Colonic mucosa (tissue), 4 donors: ENCODE measurements at places on chromosomes 16 and 17. TPM values are rescaled to one million over a fixed set of nuclear protein-coding genes. Genes with fewer than 3 reads are reported as not detected.

CBX8 gene
- 5.0 TPM for total RNA-seq

GRCh38 chr16:14097182-14097959 lies 26.3 kb downstream of the MRTFB start:
- peaks cover 4% of the 10 kb centered on the region for H3K4me1 ChIP-seq
- H3K4me3 ChIP-seq: no peak overlapping the region
- no peaks in the 10 kb centered on the region for H3K36me3 ChIP-seq
- no peaks in the 10 kb centered on the region for H3K27me3 ChIP-seq
- H3K27ac ChIP-seq: peak overlapping the region; percentile 66
- peak; percentile 70 for DNase-seq

DNA sequence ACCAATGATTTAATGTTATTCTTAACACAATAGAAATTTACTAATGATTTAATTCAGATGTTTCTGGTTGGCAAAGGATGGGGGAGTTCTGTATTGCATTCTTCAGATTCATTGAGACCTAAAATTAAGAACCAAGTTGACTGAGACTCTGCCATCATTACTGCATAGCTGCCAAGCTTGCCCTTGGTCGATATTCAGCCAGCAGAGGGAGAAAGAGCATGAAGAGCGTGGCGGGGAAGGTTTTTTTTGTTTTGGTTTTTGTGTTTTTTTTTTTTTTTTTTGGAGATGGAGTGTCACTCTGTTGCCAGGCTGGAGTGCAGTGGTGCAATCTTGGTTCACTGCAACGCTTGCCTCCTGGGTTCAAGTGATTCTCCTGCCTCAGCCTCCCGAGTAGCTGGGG lies 659.4 kb upstream of the EEF2KMT start:
- no peaks in the 10 kb centered on the region for H3K27me3 ChIP-seq
- no peaks in the 10 kb centered on the region for H3K36me3 ChIP-seq
- H3K27ac ChIP-seq: no peak overlapping the region
- H3K4me3 ChIP-seq: no peak overlapping the region
- DNase-seq: no peak

CRHR1 gene
- not detected for total RNA-seq

DNA sequence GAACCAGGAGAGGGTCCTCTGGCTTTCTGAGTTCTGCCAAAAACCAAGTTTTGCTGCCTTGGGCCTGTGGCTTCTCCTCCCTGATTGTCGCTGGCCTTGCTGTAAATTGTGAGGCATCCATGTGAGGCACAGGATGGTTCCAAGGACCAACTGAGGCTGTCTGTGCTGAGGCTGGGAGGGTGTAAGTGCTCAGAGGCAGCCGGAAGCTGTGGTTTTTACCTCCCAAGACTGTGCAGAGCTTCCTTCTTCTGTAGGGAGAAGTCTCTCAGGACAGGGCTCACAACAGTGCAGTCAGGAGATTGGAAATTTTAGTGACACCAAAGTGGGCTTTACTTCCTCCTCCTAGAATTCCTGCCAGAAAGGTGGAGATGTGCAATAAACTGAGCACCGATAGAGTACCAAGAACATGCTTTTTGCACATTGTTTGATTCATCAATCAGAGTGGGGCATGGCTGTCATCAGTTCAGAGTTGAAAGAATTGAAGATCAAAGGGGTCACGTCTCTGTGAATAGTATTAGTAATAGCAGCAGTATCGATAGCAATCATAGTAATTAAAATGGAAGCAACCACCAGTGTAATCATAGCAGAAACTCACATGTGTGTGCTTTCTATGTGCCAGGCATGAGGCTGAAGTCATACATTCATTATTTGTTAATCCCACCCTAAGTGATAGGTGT lies 467.1 kb downstream of the WWOX start:
- H3K4me1 ChIP-seq: no peaks in the 10 kb centered on the region
- no peak overlapping the region for H3K4me3 ChIP-seq
- no peak for DNase-seq
- no peaks in the 10 kb centered on the region for H3K27me3 ChIP-seq
- H3K27ac ChIP-seq: no peak overlapping the region

DNA sequence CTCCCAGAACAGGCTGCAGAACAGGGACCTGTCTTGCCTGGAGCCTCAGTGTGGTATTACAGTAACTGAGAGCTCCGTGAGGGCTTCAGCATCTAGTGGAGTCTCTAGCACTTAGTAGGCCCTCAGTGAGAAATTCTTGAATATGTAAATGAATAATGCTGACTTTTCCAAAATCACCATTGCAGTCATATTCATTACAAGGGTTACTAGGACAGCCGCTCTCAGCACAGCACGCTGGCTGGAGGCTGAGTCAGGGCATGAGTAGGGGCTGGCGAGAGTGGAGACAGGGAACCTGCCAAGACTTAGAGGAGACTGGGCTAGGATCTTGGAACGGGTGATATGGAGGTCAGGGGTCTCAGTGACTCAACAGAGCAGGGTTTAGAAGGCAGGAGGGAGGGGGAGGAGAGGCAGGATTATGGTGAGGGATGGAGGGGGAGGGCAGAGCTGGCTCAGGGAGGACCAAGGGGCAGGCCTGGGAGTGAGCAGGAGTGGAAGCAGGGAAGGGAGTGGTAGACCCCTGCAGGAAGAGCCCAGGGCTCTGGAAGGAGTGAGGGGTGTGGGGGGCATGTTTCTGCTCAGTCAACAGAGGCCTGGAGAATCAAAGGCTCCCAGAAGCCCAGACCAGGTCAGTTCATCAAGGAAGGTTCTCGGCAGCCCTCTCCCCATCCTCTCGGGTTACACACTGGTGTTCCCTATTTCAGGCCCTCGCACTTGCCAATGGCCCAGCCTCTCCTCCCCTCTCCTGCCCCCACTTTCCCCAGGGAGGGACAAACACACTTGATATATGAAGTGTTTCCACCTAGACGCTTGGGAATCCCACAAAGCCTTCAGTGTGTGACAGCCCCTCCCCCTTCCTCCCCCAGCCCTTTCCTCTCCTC lies 42.3 kb downstream of the FZD2 start:
- no peak overlapping the region for H3K27ac ChIP-seq
- peak; percentile 55 for DNase-seq
- no peaks in the 10 kb centered on the region for H3K27me3 ChIP-seq
- H3K4me1 ChIP-seq: no peaks in the 10 kb centered on the region
- H3K36me3 ChIP-seq: no peaks in the 10 kb centered on the region
- no peak overlapping the region for H3K4me3 ChIP-seq

GAS7 gene
- total RNA-seq: 4.7 TPM

DNA sequence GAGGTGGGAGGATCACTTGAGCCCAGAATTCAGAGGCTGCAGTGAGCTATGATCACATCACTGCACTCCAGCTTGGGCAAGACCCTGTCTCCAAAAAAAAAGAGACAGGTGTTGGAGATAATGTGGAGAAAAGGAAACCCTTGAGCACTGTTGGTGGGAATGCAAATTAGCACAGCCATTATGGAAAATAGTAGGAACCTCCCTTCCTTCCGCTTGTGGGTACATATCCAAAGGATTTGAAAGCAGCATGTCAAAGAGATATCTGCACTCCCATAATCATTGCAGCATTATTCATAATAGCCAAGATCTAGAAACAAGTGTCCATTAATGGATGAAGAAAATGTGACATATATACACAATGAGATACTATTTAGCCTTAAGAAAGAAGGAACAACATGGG lies 9.7 kb upstream of the ADCY7 start:
- no peak for DNase-seq
- peaks cover 19% of the 10 kb centered on the region for H3K4me1 ChIP-seq
- no peak overlapping the region for H3K4me3 ChIP-seq
- no peak overlapping the region for H3K27ac ChIP-seq

DNA sequence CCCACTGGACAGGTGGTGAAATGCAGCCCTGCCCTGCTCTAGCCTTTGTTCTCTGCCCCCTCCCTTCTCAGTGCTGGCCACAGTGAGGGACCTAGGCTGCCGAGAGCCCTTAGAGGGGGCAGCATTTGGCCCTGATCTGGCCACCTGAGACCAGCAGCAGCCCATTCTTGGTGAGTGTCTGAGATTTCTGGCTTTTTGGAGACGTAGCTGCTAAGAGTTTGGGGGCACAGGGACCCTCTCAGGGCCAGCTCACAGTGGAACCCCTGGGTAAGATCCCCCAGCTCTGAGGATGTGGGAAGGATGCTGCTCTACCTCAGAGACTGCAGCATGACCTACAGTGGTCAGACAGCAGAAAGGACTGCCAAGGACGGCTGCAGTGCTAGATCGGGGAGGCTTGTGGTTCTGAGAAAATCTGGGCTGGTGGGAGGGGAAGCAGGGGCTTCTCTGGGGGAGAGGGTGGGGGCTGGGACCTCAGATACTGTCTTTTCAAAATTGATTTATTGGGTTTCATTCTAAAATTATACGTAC lies 13.3 kb downstream of the GRB7 start:
- no peaks in the 10 kb centered on the region for H3K27me3 ChIP-seq
- no peak for DNase-seq
- H3K36me3 ChIP-seq: peaks cover 1% of the 10 kb centered on the region
- H3K27ac ChIP-seq: no peak overlapping the region

GRCh38 chr16:29678691-29679267 lies at the start of gene QPRT:
TSS of gene QPRT (plus strand) at chr16:29679180. CDS start at chr16:29679198, 18 bp downstream.
- no peaks in the 10 kb centered on the region for H3K36me3 ChIP-seq
- peak within 1 kb of the TSS; percentile 80 for H3K27ac ChIP-seq
- no peaks in the 10 kb centered on the region for H3K4me1 ChIP-seq

DNA sequence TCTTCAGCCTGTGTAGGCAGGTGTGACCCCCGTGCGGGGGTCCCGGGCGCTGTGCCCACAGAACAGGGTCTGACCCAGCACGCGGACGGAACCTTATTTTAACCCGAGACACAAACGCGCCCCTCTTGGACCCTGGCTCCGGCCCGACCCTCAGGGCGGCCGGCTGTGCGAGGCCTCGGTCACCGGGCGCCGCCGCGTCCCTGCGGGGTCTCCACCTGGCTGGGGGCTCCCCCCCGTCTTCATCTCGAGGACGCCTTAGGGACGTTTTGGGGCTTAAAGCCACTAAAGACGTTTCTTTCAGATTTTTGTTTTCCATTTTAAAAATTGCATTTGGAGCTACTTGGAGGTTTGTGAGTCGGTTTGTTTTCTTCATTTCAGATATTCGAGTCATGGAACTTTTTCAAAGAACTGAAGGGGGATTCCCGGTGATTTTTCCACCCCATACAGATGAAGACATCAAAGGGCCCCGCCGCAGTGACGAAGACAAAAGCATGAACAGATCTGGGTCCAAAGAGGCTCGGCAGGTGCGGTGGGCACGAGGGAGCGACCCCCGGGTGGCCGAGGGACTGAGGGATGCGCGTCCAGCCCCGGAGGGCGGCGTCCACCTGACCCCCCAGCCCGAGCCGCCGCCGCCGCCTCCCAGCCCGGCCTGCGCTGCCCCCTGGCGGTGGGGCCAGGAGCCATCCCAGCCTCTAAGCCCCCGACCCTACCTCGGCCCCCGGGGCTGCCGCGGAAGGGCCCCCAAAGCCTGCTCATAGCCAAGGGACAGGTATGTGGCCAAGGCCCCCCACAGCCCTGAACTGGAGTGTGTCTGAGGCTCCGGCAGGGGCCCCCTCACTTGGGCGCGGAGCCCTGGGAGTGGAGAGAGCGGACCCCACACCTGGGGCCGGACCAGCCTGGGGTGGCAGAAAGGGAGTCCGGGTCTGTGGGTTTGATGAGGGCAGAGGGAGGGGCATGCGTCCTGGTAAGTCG lies 3.8 kb upstream of the CD7 start:
- H3K4me3 ChIP-seq: peak overlapping the region; percentile 5
- no peak overlapping the region for H3K27ac ChIP-seq
- no peaks in the 10 kb centered on the region for H3K36me3 ChIP-seq
- no peaks in the 10 kb centered on the region for H3K27me3 ChIP-seq
- no peak for DNase-seq

SMIM5 gene
- 5.1 TPM for total RNA-seq

DNA sequence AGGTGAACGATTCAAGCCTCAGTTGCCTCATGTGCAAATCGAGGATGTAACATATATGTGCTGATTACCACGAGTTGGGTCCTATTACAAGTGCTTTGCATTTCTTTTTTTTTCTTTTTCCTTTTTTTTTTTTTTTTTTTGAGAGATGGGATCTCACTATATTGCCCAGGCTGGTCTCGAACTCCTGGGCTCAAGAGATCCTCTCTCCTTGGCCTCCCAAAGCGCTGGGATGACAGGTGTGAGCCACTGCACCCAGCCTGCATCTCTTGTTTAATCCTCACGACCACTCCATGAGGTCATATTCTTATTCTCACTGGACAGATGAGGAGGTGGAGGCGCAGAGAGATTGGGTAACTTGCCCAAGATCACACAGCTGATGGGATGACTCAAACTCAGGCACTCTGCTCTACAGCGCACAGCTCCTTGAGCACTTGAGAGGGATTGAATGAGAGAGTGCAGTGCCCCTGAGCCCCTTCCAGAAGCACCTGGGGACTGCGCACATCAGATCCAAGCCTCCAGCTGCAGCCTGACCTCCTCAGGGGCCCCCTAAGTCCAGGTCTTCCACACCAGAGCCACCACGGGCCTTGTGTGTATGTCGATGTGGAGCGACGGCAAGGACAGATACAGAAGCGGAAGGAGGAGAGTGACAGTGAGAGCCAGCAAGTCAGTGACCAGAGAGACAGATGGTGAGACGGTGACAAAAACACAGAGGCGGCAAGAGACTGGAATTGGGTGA lies 4.9 kb downstream of the STX1B start:
- H3K4me3 ChIP-seq: no peak overlapping the region
- H3K27ac ChIP-seq: no peak overlapping the region
- H3K27me3 ChIP-seq: no peaks in the 10 kb centered on the region
- H3K36me3 ChIP-seq: no peaks in the 10 kb centered on the region

- no peaks in the 10 kb centered on the region for H3K36me3 ChIP-seq
- no peak overlapping the region for H3K27ac ChIP-seq
- H3K27me3 ChIP-seq: no peaks in the 10 kb centered on the region
Measured at GRCh38 chr17:53492532-53492931, 330.2 kb upstream of the KIF2B start.
